ENCODE measurements at places on chromosomes 2 and 18.

GRCh38 chr2:200199005-200199404 is 107.5 kb upstream of the SPATS2L start:
- no peak for DNase-seq

DNA sequence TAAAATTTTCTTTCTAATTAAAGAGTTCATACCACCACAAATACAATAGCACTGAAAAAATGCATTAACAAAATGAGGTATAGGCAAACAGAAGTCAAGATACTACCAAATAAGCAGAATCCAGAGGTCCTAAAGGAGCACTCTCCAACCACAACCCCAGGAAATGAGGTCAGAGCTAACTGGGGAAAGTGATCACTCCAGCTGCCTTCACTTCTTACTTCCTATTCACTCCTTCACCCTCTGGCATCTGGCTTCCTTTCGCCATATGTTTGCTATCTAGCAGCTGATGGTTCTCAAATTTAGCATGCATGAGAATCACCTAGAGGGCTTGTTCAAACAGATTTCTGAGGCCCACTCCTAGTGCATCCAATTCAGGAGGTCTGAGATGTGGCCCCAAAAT is 212.6 kb upstream of the ACVR2A start:
- DNase-seq = no peak

- DNase-seq = peak; percentile 53
Measured at GRCh38 chr2:237701033-237701858, 73.9 kb downstream of the LRRFIP1 start.

- peak; percentile 29 for DNase-seq
Measured at GRCh38 chr2:108412995-108413710, 35.4 kb downstream of the SULT1C4 start.

GRCh38 chr2:81734981-81735380 is 1430.4 kb upstream of the LRRTM1 start:
- no peak for DNase-seq

DNA sequence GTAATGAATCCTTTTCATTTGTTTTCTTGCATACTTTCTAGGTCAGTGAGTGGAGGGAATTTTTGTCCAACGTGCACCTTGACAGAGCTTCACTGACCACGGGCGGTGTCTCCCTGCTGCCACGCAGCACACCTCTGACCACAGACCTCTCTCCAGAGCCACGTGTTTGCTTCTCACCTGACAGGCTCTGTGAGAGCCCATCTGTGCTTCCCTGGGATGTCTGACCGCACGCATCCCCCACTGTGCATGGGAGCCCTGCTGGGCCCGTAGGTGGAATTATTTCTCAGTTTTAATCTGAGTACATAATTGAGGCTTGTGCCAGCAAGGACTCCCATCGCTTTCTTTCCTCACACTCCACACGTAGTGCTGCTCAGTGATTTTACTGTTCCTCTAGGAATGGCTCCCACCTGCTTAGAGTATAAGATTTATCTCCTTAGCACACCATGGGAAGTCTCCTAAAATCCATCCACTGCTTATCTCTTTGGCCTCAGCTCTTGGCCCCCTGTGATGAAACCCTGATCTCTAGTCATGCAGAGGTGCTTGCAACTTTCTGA is 482.6 kb downstream of the TSN start:
- peak; percentile 89 for DNase-seq

DNA sequence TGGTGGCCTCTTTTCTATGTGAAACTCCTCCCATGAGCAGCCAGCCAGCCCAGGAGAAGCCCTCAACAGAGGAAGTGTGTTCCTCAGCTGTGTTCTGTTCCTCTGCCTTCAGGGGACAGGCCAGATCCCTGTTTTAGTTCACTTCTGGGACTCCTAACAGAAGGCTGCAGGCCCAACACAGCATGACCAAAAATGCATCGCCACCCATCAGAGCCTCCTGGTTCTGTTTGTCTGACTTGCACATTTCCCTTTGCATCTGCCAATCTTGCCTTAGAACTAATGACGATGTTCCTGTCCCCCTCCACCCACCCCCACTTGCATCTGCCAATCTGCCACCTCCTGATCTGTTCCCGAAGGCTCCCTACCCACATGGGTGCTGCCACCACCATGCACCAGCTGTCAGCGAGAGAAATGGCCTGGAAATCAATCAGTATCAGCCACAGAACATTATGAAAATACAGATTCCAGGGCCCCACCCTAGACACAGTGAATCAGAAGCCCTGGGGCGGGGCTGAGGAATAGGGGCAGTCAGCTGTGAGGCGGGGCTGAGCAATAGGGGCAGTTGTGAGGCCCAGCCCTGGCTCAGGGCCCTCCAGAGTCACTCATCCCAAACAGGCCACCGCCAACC is 51.0 kb downstream of the FAM168B start:
- no peak for DNase-seq

- DNase-seq = no peak
Measured at GRCh38 chr18:32550963-32551362, 80.3 kb upstream of the GAREM1 start.

- no peak for DNase-seq
Measured at GRCh38 chr18:33611525-33612135, 33.6 kb downstream of the ASXL3 start.

GRCh38 chr2:149383340-149383739 is 53.0 kb downstream of the LYPD6 start:
- no peak for DNase-seq

GRCh38 chr2:99238599-99238998 is 16.9 kb downstream of the LYG2 start:
- no peak for DNase-seq

DNA sequence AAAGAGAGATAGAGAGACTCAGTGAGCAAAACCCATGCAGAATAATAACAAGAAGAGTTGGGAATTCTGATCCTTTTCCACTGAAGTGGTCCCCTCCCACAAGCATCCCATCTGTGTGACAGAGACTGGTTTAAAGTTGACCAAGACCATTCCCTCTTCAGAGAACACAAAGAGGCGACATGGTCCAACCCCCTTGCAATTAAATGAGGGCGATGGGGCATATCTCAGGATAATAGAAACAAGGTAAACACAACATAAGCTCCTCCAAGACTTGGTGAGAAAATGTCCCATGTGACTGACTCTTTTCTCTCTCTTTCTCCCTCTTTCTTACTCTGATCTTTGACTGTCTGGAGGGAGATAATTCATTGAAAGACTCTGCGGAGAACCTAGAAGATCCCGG is 526.7 kb downstream of the SOX11 start:
- no peak for DNase-seq

DNA sequence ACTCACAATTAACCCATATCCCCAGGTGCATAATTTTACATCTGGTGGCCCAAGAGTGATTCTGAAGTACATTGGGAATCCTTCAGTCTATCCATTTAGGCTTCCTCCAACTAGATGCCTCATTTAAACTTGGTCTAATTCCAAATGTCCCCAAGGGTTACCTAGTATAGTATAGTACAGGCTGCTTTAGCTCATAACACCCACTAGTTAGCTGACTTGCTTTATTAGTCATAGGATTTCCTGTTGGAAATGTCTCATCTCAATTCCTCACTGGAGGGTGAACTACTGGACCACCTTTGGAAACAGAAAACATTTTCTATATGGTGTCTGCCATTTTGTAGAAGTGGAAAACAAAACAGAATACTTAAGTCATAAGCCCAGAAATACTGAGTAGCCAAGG is 202.5 kb upstream of the SESTD1 start:
- DNase-seq = no peak

- DNase-seq = no peak
Measured at GRCh38 chr2:33785201-33786106, 186.4 kb upstream of the FAM98A start.

DNA sequence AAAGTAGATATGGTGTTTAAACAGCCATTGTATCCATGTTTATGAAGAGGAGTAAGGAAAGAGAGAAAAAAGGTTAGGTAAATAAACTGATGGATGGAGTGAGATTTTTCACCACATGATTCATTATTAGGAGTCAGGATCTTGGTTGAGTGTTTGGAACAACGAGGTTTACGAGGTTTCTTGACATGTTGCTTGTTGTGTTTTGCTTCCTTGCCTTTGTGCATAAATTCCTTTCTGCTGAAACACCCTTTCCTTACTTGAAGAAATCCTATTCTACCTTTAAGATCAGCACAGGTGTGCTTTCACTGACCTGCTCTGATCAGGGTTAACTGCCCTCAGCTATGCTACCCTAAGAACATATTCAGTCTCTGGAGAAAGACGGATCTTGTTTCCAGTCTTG is 66.6 kb downstream of the EFEMP1 start:
- no peak for DNase-seq

DNA sequence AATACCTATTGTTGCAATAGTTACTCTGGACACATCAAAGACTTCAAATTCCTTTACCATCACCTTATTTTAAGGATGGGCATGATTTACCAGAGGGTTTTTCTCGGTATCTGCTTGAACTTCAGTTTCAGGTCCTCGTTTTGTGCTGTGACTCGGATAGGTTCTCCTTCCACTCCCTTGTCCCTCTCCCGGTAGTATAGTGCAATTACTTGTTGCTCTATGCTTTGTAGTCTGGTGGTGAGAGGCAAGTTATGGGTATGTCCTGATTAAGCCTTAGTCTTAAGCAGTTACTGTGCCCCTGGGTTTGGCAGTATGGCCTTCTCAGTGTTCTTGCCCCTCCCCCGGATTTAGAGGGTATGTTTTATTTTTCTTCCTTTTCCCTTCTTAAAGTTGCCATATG is 96.6 kb downstream of the RHBDD1 start:
- DNase-seq = no peak

DNA sequence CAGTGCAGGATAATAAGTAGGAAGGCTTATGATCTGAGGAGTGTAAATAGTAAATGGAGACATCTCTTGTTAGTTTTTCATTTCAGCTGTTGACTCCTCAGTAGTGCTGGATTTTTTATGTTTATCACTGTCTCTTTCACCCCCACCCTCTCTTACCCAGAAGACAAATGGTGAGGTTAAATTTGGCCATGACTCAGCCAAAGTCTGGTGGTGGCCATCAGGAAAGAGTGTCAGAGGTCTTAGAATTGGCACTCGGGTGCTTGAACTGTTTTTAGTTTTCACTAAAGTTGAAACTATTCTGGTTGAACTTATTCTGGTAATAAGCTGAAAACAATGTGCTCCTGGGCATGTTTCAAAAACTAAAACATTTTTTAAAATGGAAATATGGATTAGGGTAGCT is 123.3 kb downstream of the FHOD3 start:
- no peak for DNase-seq

GRCh38 chr2:118865106-118865505 is 17.7 kb upstream of the EN1 start:
- DNase-seq = no peak

GRCh38 chr18:28514699-28515098 is 337.8 kb upstream of the CDH2 start:
- no peak for DNase-seq

GRCh38 chr2:173590276-173590861 is 235.7 kb downstream of the CDCA7 start:
- DNase-seq = peak; percentile 10

DNA sequence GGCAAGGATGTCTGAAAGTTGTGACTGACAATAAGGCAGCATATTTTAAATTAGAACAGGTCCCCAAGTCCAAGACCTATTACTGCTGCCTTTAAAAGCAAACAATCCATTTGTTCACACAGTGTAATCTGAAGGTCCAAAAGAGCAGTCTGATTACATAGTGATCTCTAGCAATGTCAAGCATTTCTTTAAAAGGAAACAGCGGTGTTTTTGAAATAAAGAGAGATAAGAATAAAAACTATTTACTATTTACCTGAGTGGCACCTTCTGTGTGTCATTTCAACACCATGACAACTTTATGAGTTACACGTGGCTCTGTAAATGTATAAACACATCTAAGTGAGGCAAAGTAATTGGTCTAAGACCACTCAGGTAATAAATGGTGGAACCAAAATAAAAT is 1009.9 kb upstream of the CNTNAP5 start:
- DNase-seq = peak; percentile 12

GRCh38 chr18:26442126-26442525 is 106.2 kb downstream of the KCTD1 start:
- no peak for DNase-seq

DNA sequence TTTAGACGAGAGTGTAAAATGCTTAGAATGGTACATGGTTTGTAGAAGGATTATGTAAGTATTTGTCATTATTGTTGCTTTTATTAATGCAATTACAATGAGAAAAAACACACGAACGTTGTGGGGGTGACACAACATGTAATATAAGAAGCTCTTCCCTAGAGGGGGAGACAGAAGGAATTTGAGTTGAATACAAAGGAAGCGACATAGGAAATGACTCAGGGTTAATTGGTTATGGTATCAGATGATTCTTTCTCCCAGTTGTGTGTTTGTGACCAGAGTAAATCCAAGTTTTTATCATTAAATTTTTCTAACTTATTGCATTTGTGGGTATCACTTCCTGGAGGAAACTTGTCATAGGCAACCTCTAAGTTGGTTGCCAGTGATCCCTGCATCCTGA is 625.6 kb upstream of the CDH2 start:
- no peak for DNase-seq

- peak; percentile 6 for DNase-seq
Measured at GRCh38 chr2:85390941-85391669, 19.1 kb downstream of the CAPG start.

DNA sequence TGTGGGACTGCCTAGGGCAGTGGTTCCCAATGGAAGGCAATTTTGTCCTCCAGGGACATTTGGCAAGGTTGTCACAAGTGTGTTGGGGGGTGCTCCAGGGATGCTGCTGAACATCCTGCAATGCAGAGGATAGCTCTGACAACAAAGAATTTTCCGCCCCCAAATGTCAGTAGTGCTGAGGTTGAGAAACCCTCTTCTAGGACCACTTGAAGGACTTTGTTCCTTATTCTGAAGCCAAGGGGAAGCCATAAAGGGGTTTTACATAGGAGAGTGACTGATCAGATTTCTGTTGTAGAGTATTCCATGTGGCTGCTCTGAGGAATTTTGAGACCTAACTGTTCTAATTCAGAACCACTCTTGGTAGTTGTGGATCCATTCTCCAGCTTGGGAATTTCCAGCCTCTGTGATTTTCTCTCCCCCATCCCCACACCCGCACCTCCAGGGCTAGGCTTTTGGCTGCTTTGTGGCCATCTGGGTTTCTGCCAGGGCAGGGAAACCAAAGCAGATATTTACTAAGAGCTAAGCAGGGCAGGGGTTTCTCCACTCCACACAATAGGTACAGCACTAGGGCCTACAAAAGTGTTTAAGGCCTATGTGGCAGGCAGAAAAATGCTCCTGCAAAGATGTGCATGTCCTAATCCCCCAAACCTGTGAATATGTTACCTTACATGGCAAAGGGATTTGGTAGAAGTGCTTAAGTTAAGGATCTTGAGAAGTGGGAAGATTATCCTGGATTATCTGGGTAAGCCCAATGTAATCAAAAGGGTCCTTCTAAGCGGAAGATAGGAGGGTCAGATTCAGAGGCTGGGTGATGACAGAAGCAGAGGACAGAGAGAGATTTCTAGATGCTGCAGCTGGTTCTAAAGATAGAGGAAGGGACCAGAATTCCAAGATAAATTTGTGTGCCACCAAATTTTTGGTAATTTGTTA is 135.4 kb downstream of the TMEM17 start:
- no peak for DNase-seq

All from NCI-H146 (cell line).